ENCODE measurements at places on chromosomes 7 and 10.

GRCh38 chr7:74025146-74025545, 2.8 kb upstream of the ELN start:
- DNase-seq, result no peak

DNA sequence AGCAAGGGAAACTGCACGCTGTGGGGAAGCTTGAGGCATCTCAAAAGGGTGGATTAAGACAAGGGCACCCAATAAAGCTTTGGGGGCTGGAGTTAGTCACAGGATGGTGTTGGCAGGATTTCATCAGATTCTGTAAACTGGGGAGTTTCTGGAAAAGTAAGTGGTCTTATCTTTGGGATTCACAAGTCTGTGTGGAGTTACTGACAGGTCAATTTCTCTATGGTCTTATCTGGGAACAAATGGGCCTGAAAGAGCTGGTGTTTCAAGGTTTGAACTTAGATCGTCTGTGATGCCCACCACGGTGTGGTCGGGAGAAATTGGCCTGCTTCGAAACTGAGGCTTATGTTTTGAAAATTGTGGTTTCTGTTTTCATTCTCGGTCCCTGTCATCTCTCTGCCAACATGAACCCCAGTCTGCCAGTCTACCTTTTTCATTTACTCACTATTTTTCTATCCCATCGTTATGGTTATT, 23.8 kb upstream of the AOAH start:
- DNase-seq, result no peak

- peak; percentile 19 for DNase-seq
Observed at GRCh38 chr10:84097787-84098353, 41.4 kb upstream of the GHITM start.

DNA sequence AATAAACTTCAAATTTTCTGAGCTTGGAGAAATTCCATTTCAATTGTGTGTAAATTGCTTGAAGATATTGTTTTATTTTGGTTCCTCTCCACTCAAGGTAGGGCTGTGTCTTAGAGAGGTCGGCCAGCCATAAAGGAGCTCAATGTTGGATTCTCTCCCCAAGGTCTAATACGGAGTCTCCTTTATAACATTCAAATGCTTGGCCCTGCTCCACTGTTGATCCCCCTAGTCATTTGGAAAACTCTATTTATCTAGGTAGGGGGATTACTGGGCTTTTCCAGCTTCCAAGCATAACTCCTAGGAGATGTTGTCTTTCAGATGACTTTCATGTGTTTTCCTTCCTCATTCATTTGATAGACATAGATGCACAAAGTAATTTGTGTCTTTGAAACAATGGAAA, 170.9 kb downstream of the LRMDA start:
- DNase-seq, result no peak

- DNase-seq, result no peak
Observed at GRCh38 chr7:151936207-151936606, 20.0 kb upstream of the GALNTL5 start.

GRCh38 chr7:35004531-35005095, 32.7 kb downstream of the DPY19L1 start:
- DNase-seq, result no peak

GRCh38 chr10:3828404-3829155, 43.6 kb upstream of the KLF6 start:
- no peak for DNase-seq

DNA sequence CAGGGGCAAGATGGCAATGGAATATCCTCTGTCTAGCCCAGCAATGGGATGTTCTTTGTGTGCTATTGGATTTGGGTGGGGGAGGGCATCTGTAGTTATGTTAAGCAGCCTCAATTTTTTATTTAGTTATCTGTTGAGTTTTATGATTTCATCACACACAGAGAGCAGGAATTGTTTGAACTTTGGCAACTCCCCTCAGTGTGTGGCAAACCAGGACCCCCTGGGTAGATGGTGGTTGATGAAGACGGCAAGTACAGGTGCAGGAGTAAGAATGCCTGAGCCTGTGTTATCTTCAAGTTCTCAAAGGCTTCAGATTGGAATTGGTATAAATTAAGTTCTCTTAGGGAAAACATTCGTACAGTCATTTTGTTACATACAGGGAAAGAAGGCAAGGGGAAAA, 142.4 kb upstream of the SAMD8 start:
- DNase-seq, result no peak

DNA sequence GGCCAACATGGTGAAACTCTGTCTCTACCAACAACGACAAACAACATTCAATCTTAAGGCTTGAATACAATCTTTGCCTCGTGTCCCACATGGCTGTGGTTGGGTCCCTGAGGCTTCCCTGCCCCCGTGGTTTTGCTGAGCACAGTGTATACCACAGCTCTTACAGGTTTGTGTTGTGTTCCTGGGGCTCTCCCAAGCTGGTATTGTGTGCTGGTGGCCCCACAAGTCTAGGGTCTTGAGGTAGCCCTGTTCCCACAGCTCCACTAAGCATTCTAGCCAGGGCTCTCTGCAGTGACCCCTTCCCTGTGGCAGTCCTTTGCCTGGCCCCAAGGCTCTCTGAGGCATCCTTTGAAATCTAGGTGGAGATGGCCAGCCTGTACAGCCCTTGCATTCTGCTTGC, 68.0 kb upstream of the CCNY start:
- DNase-seq, result no peak

DNA sequence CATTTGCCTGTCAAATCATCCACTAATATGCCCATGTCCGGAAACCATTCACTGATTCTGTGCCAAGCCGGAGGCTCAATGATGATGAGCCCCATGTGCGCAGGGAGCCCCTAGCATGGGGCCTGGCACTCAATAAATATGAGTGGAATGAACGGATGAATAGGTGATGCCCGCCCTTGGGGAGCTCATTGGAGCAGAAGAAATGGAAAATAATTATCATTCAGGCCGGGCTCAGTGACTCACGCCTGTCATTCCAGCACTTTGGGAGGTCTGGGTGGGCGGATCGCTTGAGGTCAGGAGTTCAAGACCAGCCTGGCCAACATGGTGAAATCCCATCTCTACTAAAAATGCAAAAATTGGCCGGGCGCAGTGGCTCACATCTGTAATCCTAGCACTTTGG, 11.0 kb downstream of the RHBDD2 start:
- no peak for DNase-seq

DNA sequence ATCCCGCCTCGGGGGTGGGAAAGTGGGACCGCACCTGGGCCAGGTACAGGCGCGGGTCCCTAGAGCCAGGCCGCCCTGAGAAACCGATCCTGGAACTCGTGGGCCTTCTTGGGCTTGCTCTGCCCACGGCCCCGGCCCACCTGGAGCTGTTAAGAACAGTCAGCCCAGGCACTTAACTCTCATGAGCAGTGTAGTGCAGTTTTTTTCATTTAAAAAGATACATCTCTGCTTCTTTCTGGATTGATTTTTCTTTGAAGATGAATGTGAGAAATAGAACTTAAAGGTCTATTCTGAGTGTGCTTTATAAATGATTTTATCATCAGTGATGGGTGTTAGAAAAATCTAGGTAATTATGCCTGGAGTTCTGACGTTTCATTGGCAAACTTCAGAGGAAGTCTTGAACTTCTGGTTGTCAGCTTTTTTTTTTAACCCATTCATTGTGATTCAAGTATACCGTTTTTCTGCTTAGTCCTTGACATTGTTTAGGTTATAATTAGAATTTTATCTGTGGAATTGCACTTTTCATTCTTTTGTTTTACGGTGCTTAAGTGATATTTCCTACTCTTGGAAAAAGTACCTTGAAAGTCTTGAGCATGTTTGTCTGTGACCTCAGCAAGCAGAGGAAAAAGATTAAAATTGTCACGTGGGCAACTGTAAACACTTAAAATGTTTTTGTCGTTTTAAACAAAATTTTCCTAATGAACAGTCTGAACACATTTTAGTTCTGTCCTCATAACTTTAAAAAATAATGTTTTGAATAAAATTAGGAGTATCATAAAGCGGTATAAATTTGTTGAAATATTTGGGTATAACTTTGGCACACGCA, 906 bp downstream of the CDK1 start:
- no peak for DNase-seq

DNA sequence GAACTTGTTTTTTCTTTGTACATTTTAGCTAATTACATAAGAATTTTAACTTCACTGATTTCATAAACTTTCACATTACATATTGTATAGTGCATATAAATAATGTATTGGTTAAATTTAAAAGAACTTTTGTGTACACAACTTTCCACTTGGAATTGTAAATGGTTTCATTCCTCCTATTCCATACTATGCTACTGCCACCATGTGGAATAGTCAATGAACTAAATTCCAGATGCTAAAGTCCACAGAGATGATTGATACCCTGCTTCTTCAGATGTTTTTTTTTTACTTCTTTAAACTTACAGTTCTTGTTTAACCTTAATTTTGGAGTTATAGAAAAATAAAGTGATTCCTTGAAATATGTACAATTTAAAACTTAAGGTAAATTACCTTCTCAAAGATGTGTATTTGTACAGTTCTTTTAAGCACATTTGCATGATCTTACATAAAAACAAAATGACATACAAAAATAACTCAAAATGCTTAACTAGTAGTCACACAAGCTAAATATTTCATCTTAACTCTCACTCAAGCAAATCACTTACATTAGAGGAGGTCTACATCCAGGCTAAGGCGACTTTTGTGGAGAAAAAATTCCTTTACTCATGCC, 247.6 kb upstream of the HGF start:
- DNase-seq, result peak; percentile 25

DNA sequence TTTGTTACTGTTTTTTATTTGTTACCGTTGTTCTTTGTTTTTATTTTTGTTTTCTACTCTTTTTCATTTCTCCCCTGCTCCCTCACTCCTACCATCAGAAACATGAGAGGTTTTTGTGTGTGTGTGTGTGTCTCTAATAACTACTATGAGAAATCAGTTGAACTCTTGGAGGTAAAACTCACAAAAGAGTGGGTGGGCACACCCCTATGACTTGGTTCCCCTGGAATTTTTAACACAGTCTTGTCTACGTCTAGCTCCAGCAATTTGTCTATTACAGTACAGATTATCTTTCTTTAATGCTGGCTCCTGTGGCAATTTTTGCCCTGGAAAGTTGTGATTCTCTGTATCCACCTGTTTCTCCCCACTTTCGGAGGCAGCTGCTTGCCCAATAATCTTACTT, 56.2 kb downstream of the AOAH start:
- DNase-seq, result no peak

GRCh38 chr7:34281260-34281659, 375.9 kb downstream of the BMPER start:
- DNase-seq, result no peak

- DNase-seq, result peak; percentile 29
Observed at GRCh38 chr10:13440185-13441061, 88.4 kb downstream of the BEND7 start.
